ENCODE measurements at places on chromosomes 12 and 14.
A peak's percentile ranks its signal among the peaks of the same experiment; 100 is the strongest.

DNA sequence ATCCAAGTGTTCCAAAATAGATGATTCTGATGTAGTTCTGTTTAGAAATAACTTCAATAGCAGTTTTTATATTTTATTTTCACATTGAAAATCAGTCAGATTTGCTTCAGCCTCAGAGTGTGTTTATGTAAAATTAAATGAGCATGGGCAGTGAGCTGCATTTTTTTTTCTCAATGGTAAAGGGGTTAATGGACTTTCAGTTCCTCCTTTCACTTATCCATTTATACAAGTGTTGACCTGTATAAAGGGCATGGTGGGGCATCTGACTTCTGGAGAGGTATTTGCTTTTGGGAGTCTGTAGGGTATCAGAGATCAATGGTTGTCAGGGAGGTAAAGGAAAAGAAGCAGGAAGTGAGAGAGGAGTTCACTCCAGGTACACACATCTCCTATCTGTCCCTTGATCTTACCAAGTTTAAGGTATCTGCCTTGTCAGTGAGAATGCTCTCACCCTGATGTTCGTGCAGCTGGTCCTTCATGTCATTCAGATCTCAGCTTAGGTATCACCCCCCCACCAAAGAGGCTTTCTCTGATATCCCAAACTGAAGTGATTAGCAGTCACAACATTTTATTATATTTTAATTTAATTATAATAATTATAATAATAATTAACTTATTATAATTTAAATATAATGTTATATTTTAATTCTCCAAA lies 181.6 kb upstream of the LMNTD1 start:
- DNase-seq: no peak

DNA sequence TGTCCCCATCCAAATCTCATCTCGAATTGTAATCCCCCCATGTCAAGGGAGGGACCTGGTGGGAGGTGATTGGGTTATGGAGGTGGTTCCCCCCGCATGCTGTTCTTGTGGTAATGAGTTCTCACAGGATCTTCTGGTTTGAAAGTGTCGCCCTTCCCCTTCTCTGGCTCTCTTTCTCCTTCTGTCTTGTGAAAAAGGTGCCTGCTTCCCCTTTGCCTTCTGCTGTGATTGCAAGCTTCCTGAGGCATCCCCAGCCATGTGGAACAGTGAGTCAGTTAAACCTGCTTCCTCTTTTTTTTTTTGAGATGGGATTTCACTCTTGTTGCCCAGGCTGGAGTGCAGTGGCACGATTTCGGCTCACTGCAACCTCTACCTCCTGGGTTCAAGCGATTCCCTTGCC lies 104.0 kb downstream of the CCDC91 start:
- DNase-seq: no peak

DNA sequence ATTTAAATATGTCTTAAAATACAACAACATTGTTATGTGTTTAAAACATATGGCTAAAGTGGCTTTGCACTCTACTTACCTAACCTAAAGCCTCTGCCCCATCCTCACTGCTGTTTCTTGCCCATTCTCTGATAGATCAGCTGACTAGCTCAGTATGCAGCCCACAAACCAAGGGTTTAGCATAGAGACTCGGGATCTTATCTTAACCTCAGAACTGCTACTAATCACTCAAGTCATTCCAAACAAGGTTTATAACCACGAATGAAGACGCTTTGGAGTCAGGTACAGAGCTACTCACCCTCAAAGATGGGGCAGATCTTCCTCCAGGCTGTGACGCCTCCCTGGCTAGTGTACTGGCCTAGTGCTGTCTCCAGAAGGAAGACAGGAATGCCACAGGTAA lies 19.3 kb downstream of the SLC6A13 start:
- no peak for DNase-seq

- peak; percentile 45 for DNase-seq
Observed at GRCh38 chr12:101619858-101620761, 25.3 kb downstream of the MYBPC1 start.

GRCh38 chr12:5783289-5783920 lies 161.7 kb downstream of the ANO2 start:
- peak; percentile 55 for DNase-seq
